HT1080 (cell line): ENCODE measurements at places on chromosomes 4 and X.

GRCh38 chr4:186651181-186651603, 72.5 kb downstream of the FAT1 start:
- DNase-seq: no peak

GRCh38 chrX:121504153-121504552, 456.7 kb downstream of the GLUD2 start:
- DNase-seq: no peak

DNA sequence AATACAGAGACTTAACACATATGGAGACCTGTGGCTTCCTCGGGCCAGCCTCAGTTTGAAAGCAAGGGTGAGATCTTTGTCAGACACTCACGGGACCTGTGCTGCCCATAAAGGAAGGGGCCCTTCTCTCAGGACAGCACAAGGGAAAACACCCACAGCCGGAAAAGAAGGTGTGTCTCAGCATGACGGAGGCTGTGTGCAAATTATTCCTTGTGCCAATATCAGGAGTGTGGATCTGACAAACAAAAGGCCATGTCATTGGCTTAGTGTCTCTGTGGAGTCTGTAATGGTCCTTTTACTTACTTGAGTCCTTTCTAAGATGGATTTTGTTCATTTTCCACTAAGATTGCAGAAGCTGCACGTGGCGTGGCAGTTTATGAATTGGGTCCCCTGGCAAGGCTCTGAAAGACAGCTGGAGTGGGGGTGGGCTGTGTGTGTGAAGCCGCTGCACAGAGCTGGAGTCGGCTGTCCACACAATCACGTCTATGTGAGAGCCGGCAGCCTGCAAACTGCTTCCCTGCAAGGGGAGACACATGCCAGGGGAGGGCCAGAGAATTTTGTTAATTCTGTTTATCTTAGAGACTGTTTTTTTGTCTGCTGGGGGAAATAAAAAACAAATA, 1.9 kb downstream of the ENPP6 start:
- DNase-seq: no peak

DNA sequence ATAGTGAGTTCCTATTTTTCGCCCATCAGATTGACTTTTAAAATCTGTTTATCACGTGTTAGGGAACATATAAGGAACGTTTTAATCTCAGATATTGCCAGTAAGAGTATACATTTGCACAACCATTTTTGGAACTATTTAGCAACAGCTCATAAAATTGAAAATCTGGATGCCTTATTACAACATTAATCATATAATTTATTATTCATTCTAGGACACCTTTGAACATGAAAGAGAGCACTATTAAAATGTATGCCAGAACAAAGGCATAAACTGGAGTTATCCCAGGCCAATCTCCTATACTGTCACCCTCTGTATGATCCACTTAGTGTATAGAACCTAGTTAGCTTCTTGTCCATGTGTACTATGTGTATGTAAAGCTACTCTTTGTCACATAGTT, 579.0 kb upstream of the MAGEB2 start:
- DNase-seq: no peak

DNA sequence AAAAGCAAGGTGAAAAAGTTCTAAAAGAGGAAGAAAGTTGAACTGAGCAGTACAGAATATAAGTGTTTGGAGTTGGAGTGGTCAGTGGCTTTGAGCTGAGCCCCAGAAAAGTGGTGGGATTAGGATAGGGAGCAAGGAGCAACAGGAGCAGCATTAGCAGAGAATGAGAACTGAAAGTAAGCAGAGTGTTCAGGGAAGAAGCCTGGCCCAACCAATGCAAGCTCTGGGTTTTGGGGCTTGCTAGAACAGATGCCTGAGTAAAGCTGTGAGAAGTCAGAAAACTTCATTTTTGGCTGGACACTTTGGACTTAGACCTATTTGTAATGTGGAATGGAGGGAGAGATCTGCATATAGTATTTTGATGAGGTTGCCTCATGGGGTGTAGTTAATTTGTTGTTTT, 17.8 kb downstream of the JADE1 start:
- DNase-seq: no peak

DNA sequence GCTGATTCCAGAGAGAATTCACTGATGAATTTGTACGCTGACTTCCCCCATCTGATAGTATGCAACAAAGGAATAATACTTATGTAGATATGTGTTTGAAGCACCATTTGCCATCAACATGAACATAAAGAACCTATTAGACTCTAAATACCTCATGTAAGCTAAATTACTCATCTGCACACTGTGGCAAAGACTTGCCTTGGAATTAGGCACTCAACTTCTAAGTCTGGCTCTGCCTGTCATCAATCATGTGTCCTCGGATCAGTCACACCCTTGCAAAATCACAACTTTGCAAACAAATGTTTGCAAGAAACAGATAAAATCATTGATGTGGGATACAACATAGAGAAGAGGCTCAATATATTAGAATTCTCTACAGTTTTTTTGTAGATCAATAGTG, 169.9 kb upstream of the LDB2 start:
- no peak for DNase-seq

DNA sequence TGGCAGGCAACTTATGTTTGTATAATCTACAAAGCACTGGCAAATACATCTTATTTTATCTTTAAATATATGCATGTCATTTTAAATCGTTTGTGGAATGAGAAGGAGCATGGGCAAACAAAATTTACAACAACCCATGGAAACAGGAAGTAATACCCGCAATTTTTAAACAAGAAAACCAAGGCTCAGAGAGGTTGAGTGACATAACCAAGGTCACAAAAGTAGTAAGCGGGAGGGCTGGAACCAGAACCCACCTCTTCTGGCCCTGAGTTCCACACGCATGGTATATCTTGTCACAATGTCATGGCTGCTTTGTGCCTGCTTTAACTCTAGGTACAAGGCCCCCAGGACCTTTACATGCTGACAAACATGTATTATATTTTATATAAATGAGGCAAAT, 52.9 kb downstream of the SLC7A11 start:
- no peak for DNase-seq

DNA sequence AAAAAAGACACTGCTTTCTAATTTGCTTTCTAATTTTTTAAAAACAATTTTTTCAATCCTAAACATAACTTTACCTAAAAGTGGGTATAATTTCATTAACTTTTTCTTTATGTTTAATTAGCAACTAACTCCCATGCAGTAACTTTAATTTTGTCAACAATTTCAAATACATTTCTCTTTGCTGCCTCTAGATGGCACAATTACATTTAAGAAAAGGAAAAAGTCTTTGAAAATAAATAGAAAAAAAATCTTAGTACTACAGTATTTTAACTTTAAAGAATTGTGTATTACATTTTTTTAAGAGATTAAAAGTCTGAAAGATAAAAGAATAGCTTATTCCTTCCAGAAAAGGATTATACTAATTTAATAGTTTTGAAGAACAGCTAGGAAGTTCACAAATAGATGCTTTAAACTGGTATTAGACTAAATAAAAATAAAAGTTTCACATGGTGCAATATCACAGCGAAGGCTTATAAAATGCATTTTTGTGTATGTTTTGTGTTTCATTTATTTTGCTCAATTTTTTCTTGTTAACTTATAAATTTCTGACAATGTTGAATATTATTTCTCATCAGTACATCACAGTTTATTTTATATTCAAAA, 105.1 kb downstream of the ADGRA3 start:
- no peak for DNase-seq

- no peak for DNase-seq
Observed at GRCh38 chrX:82224961-82225360, 1023.1 kb downstream of the SH3BGRL start.

GRCh38 chr4:8607603-8608481, 15.3 kb downstream of the CPZ start:
- no peak for DNase-seq

DNA sequence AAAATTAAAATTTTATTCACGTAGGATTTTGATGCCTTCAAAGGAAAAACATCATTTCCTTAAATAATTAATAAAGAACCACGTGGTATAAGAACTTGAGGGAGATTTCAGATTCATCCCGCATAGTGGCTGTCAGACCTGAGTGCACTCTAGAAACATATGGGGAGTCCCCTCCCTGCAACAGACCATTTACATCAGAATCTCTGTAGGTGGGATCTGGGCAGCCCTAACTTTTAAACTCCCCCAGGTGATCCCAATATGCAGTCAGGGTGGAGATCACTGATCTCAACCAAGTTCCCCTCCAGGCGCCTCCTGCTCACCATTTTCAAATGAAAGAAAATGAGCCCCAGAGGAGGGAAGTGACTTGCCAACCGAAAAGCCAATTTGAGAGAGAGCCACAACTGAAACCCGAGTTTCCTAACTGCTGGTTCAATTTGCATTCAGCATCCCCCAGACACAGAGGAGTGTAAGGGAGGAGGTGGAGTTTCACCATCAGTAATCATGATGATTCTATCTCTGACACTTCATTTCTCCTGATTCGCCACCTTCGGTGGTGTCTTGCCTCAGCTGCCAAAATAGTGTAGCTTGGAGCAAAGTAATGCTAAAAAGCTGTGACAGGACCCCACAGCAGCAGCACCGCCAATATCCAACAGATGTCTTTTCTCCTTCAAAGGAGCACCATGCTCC, 11.4 kb downstream of the RNF150 start:
- DNase-seq: no peak

DNA sequence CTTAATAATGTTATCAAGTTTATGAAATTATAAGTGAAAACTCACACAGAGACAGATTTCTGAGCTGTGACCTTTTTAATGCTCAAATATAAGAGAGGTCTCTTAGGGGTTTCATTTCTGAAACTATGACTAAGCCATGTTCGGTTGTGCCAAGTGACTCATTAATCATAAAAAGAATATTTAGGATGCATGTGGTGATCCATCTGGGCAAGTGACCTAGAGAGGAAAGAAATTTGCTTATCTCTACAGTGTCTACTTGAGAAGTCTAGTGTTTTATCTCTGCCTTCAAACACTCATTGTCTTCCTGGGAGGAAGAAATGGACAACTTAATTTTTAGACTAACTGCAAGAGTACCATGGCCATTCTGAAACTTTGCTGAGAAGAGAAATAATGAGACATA, 545.3 kb upstream of the GRID2 start:
- peak; percentile 83 for DNase-seq

GRCh38 chrX:48083706-48084105, 12.3 kb upstream of the ZNF630 start:
- DNase-seq: no peak

GRCh38 chr4:168711197-168712140, 214.6 kb downstream of the PALLD start:
- DNase-seq: peak; percentile 66

DNA sequence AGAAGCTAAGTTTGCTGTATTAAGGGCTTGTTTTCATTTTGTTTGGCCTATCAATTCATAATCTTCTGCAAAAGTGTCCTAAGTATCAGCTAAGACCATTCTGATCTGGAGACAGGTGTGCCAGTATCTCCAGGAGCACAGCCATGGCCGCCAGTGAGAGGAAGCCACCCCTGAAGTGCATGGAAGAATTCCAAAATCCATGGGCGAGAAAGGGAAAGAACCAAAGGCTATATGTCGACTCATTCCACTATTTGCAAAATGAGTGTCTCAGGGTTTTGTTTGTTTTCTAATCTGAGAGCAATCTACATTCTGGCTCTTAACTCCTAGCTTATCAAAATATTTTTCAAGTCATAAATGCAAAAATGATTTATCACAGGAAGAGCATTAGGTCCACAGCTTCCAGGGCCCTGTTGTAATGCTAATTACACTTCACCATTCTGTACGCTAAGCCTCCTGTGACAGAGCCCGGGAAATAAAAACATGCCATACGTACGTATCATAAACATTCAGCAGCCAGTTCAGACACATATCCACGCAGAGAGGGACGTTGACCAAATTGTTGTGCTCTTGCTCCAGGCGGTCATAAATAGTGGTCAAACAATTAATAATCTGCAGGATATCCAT, 137.3 kb upstream of the FTHL17 start:
- no peak for DNase-seq

DNA sequence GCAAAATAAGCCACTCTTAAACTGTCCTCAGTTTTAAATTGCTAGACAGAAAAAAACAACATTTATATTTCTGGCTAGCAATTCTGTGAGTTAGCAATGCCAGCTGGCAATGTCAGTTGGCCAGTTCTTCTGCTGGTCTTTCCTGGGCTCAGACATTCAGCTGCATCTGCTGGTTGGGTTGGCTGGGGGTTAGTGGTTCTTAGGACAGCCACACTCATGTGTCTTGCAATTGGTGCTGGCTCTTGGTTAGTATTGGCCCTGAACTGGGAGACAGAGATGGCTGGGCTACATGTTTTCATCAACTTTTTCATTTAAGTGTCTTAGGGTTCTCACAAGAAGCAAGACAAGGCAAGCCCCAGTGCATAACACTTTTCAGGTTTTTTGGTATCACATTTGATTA, 48.0 kb upstream of the PDLIM5 start:
- DNase-seq: no peak

DNA sequence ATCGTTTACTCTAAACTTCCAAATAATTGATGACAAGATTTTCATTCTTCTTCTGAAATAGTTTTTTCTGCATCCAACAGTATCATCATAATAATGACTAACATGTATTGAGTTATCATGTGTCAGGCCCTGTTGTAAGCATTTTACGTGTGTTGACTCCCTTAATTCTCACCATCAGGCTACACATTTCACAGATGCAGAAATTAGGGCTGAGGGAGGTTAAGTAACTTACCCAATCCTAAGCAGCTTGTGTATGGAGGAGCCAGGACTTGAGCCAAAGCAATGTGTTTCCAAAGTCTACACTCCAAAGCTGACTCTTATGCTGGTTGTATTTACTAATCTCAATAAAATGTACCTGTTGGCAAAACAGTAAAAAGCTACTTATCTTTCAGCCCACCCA, 11.2 kb upstream of the KDR start:
- no peak for DNase-seq

DNA sequence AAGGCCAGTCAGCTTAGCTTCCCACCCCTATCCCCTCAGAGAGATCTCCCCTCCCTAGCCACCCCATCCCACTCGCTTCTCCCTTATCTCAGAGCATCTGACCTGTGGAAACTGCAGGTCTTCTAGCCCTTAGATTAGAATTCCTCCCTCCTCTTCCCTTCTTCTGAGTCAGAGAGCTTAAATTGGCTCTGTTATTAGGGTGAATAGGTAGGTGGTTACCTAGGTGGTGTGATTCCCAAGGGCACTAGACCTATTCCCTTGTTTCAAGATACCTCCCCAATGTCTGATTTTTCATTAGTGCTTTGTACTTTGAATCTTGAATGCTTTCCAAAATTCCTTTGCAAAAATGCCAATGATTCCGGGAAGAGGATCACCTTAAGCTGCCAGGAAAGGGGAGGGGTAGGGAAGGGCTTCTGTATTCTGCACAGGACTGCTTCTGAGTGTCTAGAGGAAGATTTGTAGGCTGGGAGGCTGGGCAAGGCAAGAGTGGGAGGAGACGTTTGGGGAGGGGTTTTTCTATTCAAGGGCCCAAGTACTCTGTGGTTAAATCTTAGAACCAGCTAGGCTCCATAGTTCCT, 24.5 kb upstream of the MSN start:
- DNase-seq: peak; percentile 32

DNA sequence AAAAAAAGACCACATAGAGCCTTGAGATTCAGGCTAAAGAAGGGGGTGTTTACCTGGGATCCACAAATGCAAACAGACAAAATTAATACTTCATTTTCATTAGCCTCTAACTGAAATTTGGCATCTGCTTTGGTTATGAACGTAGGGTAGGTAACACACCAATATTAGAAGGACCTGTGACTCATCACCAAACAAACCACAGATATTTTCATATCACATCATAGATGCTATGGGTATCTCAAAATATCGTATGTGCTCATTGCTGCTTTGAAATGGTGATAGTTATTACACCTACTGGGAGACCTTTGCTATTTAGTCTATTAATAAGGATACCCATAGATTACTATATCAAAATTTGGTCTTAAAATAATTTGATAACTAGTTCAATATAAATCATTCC, 180.6 kb upstream of the MAP3K15 start:
- DNase-seq: no peak

- DNase-seq: peak; percentile 34
Observed at GRCh38 chr4:184648313-184649025, 778 bp downstream of the CASP3 start.

GRCh38 chr4:165096776-165097175, 15.9 kb downstream of the TMEM192 start:
- peak; percentile 42 for DNase-seq
